ENCODE measurements at places on chromosomes 7 and 10.

DNA sequence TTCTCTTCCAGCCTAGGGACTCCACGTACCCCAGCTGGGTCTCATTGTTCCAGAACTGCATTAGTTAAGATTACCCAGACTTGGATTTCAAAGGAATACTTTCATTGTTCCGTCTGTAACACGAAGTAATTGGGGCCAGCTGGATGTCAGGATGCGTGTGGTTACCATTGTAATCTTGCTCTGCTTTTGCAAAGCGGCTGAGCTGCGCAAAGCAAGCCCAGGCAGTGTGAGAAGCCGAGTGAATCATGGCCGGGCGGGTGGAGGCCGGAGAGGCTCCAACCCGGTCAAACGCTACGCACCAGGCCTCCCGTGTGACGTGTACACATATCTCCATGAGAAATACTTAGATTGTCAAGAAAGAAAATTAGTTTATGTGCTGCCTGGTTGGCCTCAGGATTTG lies 21.0 kb downstream of the LRRC17 start:
- no peak for DNase-seq

- peak; percentile 86 for DNase-seq
Measured at GRCh38 chr10:96831867-96832720, at the start of gene LCOR. LCOR (plus strand) TSS chr10:96832298; CDS start chr10:96949058, 116,760 bp downstream.

DNA sequence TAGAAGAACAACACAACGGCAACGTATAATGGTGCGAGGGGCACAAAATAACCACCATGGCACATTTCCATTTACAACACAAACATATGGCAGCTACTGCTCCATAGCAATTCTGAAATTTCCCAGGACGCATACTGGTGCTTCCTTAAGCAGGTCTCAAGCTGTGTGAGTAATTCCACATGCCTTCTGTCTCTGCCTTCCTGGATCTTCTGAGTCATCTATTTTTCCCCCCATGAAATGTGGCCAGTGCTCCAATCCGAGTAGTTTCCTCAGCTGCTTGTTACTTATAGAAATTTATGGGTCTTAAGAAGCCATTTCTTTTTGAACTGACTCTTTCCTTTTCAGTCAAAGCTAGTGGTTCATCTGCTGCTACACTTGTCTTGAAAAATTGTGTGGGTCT lies 256.6 kb upstream of the KLF6 start:
- no peak for DNase-seq

GRCh38 chr10:58104351-58104751 lies 163.3 kb downstream of the IPMK start:
- DNase-seq: no peak

GRCh38 chr10:96466-96865 lies 38.8 kb upstream of the ZMYND11 start:
- no peak for DNase-seq

DNA sequence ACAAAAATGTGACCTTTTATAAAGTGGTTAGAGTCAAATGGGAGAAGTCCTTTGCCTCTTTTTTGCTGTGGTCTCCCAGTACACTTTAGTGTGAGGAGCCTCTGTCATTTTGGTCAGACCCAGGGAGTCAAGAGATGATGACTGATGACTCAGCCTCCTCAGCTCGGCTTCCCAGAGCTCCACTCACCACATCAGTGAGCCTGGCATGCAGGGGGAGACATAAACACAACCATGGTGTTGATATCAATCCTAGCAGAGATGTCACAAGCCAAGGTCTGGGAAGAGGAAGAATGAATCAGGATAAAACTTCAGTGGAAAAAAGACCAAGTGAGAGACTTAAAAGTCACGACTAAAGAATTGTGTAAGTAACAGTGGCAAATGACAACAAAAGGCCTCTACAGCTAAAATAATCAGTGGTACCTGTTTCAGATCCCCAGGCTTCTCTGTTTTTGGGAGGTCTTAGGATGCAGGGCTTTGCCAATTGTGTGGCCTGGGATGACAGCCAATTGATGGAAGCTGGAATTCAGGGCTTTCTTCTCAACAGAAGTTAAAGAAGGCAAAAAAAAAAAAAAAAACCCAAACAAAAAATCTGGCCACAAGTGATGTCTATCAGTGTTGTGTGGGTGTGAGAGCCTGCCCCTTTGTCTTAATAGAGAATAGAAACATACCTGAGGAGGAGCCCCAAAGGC lies 50.2 kb downstream of the TFAM start:
- peak; percentile 33 for DNase-seq

- DNase-seq: no peak
Measured at GRCh38 chr10:77972148-77972547, 45.6 kb upstream of the DLG5 start.

- DNase-seq: peak; percentile 62
Measured at GRCh38 chr10:133258066-133258817, 18.4 kb downstream of the ADAM8 start.

- no peak for DNase-seq
Measured at GRCh38 chr10:51642581-51642980, 56.8 kb downstream of the CSTF2T start.

- DNase-seq: no peak
Measured at GRCh38 chr10:73796766-73797165, 11.4 kb downstream of the ZSWIM8 start.

GRCh38 chr10:21359202-21359601 lies 166.3 kb downstream of the SKIDA1 start:
- DNase-seq: no peak

GRCh38 chr10:110820321-110820814 lies 51.4 kb upstream of the PDCD4 start:
- DNase-seq: no peak

Measured in activated CD4-positive, alpha-beta T cell treated with anti-CD3 and anti-CD28 coated beads, Interleukin-2, Interleukin-6, amounts not matched to agents 100 ng/mL and 50 ng/mL, durations not matched to agents 16 hours and 8 hours (primary cell).